Airway epithelial cell (primary cell): ENCODE measurements at places on chromosomes 1 and 21. TPM values are rescaled to one million over a fixed set of nuclear protein-coding genes. Genes with fewer than 3 reads are reported as not detected.

The FTCD gene
- not detected in 2 replicates for total RNA-seq

The SNX7 gene
- total RNA-seq: 22.2 and 30.9 TPM in 2 replicates

The OR2T35 gene
- not detected in 2 replicates for total RNA-seq

The CMPK1 gene
- total RNA-seq: 61.3 and 76.2 TPM in 2 replicates

The CLDN14 gene
- total RNA-seq: not detected in 2 replicates

The DCST1 gene
- total RNA-seq: not detected in 2 replicates

The RGL1 gene
- 2.0 and 2.1 TPM in 2 replicates for total RNA-seq
